HS-27A (cell line): ENCODE measurements at places on chromosomes 13 and 19.

DNA sequence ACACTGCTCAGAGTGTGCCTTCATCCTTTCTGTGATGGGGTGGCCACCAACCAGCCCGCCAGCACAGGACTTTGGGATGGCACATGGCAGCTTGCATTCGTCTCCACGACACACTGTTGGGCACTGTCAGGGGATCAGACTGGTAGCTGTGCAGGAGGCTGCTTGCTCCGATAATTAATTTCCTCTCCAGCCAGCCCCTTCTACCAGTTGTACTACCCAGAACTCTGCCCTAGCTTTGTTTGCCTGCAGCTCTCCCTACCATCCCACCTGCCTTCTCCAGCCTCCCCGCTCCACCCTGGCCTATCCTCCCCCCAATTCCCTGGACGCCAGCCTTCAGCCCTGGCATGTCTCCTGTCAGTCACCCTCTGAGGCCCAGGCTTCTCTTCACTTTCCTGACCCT, 228.3 kb downstream of the TSHZ3 start:
- no peak for DNase-seq

GRCh38 chr19:4800591-4801081, 9.1 kb downstream of the FEM1A start:
- no peak for DNase-seq

- DNase-seq: no peak
Observed at GRCh38 chr13:32639502-32640105, 53.4 kb downstream of the PDS5B start.

GRCh38 chr19:1933244-1933643, 7.7 kb upstream of the CSNK1G2 start:
- DNase-seq: no peak

- no peak for DNase-seq
Observed at GRCh38 chr13:109595471-109595870, 190.9 kb downstream of the IRS2 start.

- DNase-seq: no peak
Observed at GRCh38 chr19:33613620-33614000, 8.1 kb upstream of the CHST8 start.

- DNase-seq: no peak
Observed at GRCh38 chr19:13275016-13275722, 125.0 kb downstream of the IER2 start.

GRCh38 chr19:56309511-56310185, 5.0 kb downstream of the ZSCAN5A start:
- peak; percentile 17 for DNase-seq

- DNase-seq: no peak
Observed at GRCh38 chr13:74625541-74625940, 491.3 kb upstream of the KLF12 start.

- no peak for DNase-seq
Observed at GRCh38 chr19:58262922-58263296, 15.8 kb upstream of the ZNF8 start.

- DNase-seq: no peak
Observed at GRCh38 chr19:35320065-35320713, 8.8 kb upstream of the CD22 start.

GRCh38 chr13:32447894-32448623, 20.1 kb upstream of the N4BP2L1 start:
- no peak for DNase-seq

- DNase-seq: no peak
Observed at GRCh38 chr19:11024259-11024658, 63.4 kb downstream of the SMARCA4 start.

DNA sequence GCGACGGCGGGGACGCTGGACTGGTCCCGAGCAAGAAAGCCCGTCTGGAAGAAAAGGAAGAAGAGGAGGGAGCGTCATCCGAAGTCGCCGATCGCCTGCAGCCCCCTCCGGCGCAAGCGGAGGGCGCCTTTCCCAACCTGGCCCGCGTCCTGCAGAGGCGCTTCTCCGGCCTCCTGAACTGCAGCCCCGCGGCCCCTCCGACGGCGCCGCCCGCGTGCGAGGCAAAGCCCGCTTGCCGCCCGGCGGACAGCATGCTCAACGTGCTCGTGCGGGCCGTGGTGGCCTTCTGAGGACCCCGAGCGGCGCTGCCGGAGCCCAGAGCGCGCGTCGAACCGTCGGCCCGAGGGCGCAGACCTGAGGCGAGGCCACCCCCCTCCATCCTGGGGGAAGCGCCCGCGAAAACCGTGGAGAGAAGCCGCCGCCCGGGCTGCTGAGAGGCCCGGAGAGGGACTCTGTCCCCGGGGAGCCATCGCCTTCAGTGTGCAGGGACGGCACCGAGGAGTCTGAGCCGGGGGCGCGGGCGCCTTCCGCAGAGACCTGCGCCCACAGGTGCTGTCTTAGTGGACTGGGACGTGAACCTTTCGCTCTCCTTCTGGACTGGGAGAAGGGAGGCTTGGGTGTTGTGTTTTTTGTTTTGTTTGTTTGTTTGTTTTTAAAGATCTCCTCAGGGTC, 3.5 kb downstream of the IER2 start:
- DNase-seq: no peak

DNA sequence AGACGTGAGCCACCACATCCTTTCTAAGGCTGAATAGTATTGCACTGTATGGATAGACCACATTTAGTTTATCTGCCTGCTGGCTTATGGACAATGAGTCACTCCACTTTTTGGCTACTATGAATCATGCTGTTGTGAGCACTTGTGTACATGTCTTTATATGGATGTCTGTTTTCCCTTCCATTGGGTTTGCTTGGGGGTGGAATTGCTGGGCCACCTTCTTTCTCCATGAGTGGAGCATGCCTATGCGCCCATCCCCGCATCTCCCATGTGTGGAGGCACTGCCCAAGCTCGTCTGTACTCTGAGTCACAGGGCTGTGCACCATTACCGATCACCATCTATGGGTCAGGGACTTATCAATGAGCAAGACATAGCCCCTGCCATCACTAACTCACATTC, 127.2 kb upstream of the GJB6 start:
- DNase-seq: peak; percentile 78

- no peak for DNase-seq
Observed at GRCh38 chr19:3483226-3483628, at the start of gene SMIM44. Gene SMIM44 (minus strand): TSS chr19:3483441. CDS start chr19:3483403, 38 bp downstream.

- no peak for DNase-seq
Observed at GRCh38 chr13:83935566-83935965, 53.3 kb upstream of the SLITRK1 start.

DNA sequence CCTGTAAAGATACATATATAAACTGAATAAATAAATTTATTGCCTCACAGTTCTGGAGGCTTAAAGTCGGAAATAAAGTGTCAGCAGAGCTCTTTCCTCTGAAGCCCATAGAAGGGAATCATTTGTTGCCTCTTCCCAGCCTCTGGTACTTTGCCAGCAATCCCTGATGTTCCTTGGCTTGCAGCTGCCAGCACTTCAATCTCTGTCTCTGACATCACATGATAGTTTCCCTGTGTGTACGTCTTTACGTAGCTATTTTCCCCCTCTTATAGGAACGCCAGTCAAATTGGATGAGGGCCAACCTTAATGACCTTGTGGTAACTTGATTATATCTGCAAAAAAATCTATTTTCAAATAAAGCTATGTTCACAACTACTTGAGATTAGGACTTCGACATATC, 250.9 kb downstream of the LIG4 start:
- no peak for DNase-seq

GRCh38 chr13:43579321-43579720, 207.5 kb downstream of the ENOX1 start:
- no peak for DNase-seq

GRCh38 chr13:103598671-103599070, 532.5 kb upstream of the SLC10A2 start:
- DNase-seq: no peak

DNA sequence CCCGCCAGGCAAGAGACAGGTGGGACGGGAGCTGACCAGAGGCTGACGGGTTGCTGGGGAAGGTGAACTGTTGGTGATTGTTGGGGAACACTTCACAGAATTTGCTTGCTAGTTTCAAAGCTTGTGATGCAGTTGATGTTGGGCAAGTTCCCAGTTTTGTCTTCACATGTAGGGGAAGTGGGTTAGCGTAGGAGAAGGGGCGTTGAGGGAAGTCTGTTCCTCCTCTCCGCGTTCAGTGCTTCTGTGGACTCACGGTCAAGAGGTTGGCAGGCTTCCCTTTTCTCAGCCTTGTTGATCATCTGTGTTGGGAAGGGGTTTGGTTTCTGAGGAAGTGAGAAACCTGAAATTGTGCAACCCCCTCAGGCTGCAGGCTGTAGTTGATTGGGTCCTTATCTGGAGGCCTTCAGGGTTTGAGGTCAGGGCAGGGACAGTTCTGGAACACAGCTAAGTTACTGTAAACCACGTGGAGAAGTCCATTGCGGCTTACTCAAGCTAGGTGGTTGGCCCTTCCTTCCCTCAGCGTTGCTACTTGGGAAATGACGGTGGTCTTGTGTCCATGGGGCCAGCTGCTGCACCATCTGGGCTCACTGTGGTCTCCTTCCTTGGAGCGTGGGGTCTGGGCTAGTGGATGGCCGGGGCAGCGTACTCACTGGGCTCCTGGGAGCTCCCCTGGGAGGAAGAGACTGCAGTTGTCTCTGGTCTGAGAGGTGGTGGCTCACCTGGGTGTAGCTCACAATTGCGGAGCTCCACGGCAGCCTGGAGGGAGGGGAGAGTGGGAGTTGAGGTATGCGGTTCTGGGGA, 7.5 kb downstream of the RPS9 start:
- DNase-seq: no peak

- no peak for DNase-seq
Observed at GRCh38 chr13:51834581-51835171, 10.3 kb downstream of the TMEM272 start.
